RCC 7860 (cell line): ENCODE measurements at places on chromosomes 12 and 14.

- no peak for DNase-seq
Observed at GRCh38 chr14:23454445-23454856, 15.1 kb upstream of the NGDN start.

- DNase-seq = no peak
Observed at GRCh38 chr12:50506753-50507473, 2.1 kb downstream of the DIP2B start.

DNA sequence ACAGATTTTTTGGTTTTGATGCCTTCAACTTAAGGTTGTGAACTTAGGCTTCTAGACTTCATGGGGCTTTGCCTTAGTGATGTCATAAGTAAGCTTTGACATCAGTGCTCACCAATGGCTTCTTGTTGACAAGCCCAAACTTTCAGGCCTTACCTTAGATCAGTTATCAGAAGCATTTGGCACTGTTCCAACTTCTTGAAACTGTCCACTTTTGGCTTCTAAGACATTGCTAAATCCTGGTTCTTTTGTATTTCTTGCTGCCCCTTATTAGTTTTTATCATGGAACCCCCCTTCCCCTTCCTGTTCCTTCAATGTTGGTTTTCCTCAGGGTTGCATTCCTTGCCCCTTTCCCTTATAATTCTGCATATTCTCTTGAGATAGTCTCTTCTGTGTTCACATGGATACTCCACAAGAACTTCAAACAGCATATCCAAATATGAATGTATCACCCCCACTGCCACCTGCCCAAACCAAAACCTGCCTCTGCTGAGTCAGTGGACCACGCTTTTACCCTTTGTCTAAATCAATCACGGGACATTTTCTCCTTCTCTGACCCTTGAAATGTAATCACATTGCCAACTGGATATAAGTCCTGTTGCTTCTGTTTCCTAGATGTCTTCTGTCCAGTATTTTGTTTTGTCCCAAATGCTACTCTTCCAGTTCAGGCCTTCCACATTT is 7.9 kb downstream of the PFKM start:
- DNase-seq = no peak

- DNase-seq = no peak
Observed at GRCh38 chr12:113766131-113766878, 199.8 kb downstream of the RBM19 start.

GRCh38 chr12:100427078-100427477 is 46.6 kb upstream of the NR1H4 start:
- peak; percentile 80 for DNase-seq

GRCh38 chr12:116320791-116321217 is 43.3 kb upstream of the MED13L start:
- no peak for DNase-seq

DNA sequence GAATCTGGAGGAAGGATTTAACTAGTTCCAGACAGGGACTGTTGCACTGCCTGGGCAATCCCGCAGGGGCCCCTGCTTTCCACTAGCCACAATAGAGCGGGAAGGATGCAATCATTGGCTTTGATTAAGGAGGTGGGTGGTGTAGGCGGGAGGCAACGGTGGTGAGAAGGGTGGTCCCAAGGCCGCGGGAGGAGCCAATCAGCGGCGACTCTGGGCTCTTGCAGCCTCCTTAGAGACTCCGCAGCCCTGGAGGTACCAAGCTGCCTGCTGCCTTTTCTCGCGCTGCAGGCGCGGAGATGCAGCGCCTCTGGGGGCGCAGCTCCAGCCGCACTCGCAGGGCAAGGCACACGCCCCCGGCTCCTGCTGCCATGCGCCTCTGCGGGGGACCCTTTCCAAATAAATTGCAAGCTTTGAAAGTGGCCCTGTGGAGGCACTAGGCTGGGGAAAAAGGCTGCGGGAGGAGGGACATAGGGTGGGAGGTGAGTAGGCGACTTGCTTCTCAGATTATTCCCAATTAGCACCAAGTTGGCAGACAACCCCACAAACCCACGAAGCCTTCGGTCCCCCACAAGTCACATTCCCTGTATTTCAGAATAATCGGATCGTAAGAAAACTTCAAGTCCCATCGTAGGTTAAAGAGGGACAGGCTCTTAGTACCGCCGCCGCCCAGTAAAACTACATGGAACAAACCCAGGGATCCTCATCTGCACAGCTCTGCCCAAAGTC is 858 bp upstream of the KCNA1 start:
- no peak for DNase-seq

- no peak for DNase-seq
Observed at GRCh38 chr12:115623764-115624334, 653.6 kb downstream of the MED13L start.

DNA sequence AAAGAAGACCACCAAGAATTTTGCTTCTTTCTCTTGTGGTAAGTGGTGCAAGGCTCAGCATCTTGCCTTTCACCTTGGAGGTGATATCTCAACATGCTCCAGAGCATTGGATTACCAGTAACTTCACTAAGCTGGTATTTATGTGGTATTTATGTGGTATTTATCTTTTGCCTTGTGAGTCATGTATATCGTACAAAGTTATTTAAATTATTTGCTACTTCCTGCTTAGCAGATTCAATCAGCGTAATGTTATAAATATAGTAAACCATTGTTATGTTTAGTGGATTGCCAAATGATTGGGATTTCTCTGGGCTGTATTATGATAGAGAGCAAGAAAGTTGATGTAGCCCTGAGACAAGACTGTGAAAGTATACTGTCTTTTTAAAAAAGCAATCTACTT is 366.4 kb downstream of the IPO8 start:
- no peak for DNase-seq

- peak; percentile 99 for DNase-seq
Observed at GRCh38 chr14:74620497-74620921, 8.5 kb upstream of the LTBP2 start.

- DNase-seq = peak; percentile 63
Observed at GRCh38 chr12:27571463-27571862, 47.5 kb downstream of the PPFIBP1 start.

DNA sequence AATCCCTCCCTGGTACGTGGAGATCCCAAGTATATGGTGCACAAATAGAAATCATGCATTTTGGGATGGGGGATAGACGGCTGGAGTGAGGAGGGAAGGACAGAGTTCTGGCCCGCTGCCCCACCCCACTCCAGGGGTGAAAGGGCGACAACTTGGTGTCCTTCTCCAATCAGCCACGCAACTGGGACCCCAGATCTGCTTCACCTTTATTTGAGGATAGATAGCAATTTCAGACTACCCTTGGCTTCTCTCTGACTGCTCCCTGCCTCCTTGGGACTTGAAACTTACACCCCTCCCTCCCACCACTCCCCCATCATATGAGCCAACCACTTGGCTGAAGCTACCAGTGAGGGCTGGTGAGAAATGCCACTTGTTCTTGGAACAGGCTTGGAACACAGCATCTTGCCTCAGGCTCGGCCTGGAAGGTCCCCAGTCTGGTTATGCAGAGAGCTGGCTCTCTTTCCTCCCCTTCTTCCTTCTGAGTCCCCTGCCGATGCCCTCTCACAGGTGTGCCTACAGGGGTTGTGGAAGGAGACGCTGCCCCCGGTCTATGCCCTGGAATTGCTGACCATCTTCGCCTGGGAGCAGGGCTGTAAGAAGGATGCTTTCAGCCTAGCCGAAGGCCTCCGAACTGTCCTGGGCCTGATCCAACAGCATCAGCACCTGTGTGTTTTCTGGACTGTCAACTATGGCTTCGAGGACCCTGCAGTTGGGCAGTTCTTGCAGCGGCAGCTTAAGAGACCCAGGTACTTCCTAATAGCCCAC is 8.1 kb downstream of the OAS3 start:
- no peak for DNase-seq

GRCh38 chr14:100724536-100724935 is 2.2 kb upstream of the DLK1 start:
- no peak for DNase-seq

GRCh38 chr14:104458845-104459244 is 120.7 kb upstream of the C14orf180 start:
- DNase-seq = no peak

GRCh38 chr12:26874501-26875296 is 41.7 kb upstream of the ITPR2 start:
- DNase-seq = no peak

- no peak for DNase-seq
Observed at GRCh38 chr14:55297611-55298499, 26.6 kb downstream of the FBXO34 start.

DNA sequence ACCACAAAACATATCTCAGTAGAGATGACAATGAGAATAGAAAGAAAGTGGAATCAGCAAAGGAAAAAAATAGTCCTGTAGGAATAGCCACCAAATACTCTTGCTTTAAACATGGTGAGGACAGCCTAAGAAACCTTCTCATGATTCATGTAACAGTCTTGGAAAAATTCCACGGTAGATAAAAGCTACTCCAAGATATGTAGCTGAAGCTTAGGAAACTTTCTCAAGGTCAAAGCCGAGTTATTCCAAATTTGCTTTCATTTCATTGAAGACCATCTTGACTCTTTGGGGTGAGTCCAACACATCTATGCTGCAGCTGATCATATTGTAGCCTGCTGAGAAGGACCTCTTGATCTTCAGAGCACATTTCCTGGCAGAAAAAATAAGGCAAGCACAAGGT is 157.6 kb downstream of the PAH start:
- DNase-seq = no peak

- no peak for DNase-seq
Observed at GRCh38 chr14:24398293-24398652, 530 bp upstream of the NYNRIN start.

- DNase-seq = no peak
Observed at GRCh38 chr14:51462182-51462581, 189.5 kb upstream of the FRMD6 start.

GRCh38 chr14:80419345-80419744 is 208.0 kb upstream of the DIO2 start:
- no peak for DNase-seq

DNA sequence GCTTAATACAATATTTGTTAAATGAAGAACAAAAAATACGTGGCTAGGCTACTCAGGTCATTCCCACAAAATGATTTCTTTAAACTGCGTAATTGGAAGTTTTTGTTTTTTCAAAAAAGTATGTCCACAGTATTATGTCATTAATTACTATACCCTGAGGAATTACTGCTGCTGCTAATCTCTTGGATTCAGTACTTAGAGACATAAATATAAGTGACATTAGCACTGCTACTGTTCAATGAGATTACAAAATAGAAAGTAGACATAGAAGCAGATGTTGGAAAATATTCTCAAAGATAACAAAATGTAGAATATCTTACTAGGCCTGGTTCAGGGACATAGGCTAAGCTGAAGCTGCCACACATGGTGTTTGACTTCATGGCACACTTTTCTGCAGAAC is 36.3 kb downstream of the HMGA2 start:
- DNase-seq = no peak

GRCh38 chr12:131218026-131218922 is 264.6 kb downstream of the ADGRD1 start:
- no peak for DNase-seq

- DNase-seq = no peak
Observed at GRCh38 chr14:84323450-84323849, 1206.5 kb upstream of the FLRT2 start.

- no peak for DNase-seq
Observed at GRCh38 chr12:8780389-8780788, 42.0 kb upstream of the A2ML1 start.

GRCh38 chr12:110718222-110718908 is 24.3 kb downstream of the PPP1CC start:
- no peak for DNase-seq

DNA sequence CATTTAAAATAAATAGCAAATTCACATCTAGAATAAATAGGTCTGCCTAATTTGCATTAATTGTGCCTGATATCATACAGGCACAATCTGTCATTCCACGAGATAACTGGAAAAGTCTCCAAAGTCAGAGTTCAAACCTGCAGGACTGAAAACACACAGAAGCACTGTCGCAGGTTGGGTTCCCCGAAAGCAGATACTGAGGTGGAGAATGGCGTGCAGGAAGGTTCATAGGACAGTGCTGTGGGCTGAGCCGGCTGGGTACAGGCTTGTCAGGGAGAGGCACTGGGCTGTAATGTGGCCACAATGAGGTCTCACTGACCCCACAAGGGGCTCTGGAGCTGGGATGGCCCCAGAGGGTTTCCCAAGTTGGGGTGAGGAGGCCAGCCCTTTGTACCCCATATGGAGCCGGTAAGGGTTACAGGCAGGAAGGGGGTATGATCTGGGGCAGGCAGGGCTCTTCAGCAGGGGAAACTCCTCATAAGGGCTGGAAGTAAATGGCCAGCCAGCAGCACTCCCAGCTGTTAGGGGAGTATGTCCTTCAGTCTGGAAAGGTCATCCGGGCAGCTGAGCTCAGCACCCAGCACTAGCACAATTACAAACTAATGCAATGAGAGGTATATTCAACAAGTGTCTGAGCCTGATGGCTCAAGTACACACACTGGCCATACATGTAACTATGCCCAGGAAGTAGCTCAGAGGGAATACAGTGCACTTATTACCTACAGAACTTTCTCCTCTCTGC is 68.5 kb downstream of the NT5DC3 start:
- DNase-seq = no peak

DNA sequence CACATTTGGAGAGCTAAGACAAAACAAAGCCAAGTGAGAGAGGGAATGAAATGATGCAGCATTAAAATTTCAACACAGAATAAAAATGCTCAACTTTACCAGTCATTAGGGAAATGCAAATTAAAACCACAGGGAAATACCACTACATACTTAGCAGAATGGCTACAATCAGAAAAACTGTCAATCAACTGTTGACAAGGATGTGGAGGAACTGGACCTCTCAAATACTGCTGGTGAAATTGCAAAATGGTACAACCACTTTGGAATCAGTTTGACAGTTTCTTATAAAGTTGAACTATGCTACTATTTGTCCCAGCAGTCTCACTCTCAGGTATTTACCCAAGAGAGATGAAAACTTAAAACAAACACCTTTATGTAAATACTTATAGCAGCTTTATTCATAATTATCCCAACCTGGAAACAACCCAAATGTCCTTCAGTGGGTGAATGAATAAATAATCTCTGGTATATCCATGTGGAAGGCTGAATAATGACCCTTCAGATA is 43.8 kb upstream of the KTN1 start:
- no peak for DNase-seq

- DNase-seq = no peak
Observed at GRCh38 chr14:92987713-92988510, 65.0 kb downstream of the CHGA start.

GRCh38 chr14:105850853-105851581 is 324.6 kb downstream of the TMEM121 start:
- DNase-seq = no peak

DNA sequence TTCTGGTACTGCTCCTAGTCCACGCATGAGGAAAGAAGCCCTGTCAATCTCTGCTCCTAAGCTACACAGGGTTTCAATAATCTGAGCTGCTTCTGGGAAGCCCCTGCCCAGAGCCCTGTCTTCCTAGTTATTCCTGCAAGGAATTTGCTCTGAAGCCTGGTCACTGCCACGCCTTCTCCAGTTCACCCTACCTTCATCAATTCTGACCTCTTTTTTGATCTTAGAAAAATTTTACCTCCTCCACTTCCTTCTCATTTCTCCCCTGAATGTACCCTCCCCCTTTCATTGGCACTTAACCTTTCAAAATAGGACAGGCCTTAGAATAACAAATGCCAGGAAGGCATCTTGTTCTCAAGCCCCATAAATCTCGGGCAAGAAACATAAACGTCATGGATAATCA is 14.9 kb upstream of the LRRK2 start:
- no peak for DNase-seq

- no peak for DNase-seq
Observed at GRCh38 chr12:64459394-64459891, 7.5 kb downstream of the TBK1 start.

GRCh38 chr12:6208130-6208529 is 7.9 kb downstream of the CD9 start:
- DNase-seq = no peak

- no peak for DNase-seq
Observed at GRCh38 chr12:89278862-89279261, 73.4 kb downstream of the DUSP6 start.
